ENCODE measurements at places on chromosomes 12 and 14.

- no peak for DNase-seq
These were observed 121.9 kb upstream of the SLC35F4 start for GRCh38 chr14:57987596-57988300.

DNA sequence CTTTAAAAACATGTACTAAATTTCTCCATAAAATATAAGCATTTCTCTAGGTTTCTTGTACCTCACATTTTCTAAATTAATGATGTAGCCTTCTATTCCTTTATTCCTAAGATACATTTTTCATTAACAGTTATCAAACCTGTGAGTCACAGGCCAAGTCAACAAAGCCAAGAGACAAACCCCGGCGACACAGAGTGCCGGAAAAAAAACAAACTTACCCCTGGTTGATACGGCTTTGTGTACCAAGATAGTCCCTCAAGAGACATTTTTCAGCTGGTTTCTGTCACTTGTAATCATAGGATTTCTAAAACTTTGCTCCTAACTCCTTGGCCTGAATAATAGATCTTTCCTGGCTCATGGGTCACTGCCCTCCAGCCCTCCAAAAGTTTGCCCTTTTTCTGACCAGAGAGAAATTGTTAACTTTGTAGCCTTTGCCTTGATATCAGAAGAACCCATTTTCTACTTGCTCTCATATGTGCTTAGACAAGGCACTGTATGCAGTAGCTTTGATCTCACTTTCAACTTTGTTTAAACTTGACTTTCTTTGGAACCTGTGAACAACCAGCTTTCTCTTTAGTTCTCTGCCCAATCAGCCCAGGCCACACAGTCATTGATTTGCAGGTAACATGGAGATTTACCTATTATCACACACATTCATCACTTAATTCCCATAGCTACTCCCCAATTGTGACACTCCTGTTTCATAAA is 172.2 kb downstream of the PRKD1 start:
- no peak for DNase-seq

- no peak for DNase-seq
These were observed 9.5 kb downstream of the EMP1 start for GRCh38 chr12:13205809-13206559.

GRCh38 chr12:28051516-28052354 is 79.2 kb upstream of the PTHLH start:
- no peak for DNase-seq

DNA sequence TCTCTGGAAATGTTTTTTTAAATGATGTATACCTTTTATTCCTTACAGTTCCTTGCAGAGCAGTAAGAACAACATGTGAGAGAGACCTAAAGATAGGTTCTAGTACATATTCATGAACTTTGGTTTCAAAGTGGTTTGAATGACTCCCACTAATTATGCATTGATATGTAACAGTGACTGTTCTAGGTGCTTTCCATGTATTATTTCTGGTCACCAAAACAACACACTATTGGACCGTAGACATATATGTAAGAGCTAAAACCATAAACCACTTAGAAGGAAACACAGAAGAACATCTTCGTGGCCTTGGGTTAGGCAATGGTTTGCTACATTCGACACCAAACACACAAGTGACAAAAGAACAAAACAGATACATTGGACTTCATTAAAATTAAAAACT is 37.9 kb downstream of the SOX5 start:
- no peak for DNase-seq
